Thyroid gland (tissue), 4 donors: ENCODE measurements at places on chromosomes 2 and 18. TPM values are rescaled to one million over a fixed set of nuclear protein-coding genes. Genes with fewer than 3 reads are reported as not detected.

- no peak for DNase-seq
Measured at GRCh38 chr2:213105212-213105611, 46.2 kb downstream of the IKZF2 start.

GRCh38 chr2:72013726-72014125, 133.9 kb downstream of the CYP26B1 start:
- no peak for DNase-seq

- DNase-seq, result no peak
Measured at GRCh38 chr18:3132700-3133099, 87.1 kb downstream of the MYOM1 start.

- DNase-seq, result no peak
Measured at GRCh38 chr2:207589143-207589542, 36.1 kb downstream of the METTL21A start.

PLEK gene
- 12.0 TPM for total RNA-seq

SLC8A1 gene
- total RNA-seq, result 2.0 TPM

PARD6G gene
- total RNA-seq, result 49.9 TPM

CREG2 gene
- not detected for total RNA-seq

VWA3B gene
- total RNA-seq, result not detected
